ENCODE measurements at places on chromosomes 7 and 10.

DNA sequence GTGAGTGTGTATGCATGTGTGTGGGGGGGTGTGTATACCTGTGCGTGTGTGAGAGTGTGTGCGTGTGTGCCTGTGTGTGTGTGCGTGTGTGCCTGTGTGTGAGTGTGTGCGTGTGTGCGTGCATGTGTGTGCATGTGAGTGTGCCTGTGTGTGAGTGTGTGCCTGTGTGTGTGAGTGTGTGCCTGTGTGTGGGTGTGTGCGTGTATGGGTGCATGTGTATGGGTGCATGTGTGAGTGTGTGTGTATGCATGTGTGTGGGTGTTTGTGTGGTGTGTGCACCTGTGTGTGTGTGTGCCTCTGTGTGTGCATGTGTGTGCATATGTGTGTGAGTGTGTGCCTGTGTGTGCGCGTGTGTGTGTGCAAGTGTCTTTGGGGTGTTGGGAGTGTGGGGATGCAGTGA, 6.4 kb downstream of the ANTXRL start:
- no peak for DNase-seq

GRCh38 chr7:126185959-126186580, 1066.7 kb downstream of the GRM8 start:
- DNase-seq: no peak

GRCh38 chr7:28044825-28045224, 135.8 kb downstream of the JAZF1 start:
- DNase-seq: no peak

DNA sequence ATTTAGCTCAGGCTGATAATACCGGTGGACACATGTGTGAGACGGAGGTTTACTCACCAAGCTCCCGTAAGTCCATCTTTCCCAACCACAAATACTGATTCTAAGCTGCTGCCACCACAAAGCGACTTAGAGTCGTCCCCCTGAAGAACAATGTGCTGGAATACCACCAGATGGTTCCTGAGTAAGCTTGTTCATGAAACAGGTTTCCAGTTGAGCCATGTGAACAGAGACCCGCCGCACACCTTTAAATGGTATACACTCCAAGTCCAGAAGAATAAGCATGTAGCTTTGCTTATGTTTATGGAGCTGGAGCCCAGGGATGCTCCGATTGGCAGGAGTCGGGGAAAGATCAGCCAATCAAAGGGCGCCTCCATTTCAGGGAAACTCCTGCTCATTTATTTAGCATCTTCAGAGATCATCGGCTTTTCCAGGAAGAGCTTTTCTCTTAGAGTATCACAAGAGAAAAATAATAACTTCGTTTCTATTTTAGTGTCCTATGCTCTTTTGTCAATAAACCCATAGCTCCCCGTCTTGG, 261.6 kb upstream of the AOAH start:
- no peak for DNase-seq

DNA sequence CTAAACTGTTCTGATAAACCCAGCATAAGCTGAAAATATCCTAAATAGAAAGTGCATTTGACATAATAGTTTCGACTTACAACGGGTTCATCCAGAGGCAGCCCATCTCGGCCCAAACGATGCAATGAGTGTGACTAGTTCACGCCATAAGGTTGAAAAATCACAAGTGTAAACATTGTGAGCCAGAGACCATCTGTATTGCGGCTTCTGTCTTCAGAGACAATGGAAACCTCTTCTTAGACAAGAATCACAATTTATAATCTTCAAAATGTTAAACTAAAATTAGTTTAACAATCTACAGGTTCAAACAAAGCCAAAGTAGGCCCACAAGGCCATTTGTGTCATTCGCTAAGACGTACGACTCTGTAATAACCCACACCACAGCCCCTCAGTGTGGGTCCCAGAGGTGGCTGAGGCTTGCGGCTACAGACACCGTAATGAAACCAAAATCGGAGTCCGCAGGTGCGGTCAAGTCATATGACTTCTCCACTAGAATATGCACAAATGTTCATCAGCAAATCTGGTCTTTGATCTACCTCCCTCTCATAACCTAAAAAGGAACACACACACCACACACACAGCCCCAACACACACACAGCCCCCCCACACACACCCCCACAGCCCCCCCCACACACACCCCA, 81.8 kb downstream of the DIP2C start:
- no peak for DNase-seq

DNA sequence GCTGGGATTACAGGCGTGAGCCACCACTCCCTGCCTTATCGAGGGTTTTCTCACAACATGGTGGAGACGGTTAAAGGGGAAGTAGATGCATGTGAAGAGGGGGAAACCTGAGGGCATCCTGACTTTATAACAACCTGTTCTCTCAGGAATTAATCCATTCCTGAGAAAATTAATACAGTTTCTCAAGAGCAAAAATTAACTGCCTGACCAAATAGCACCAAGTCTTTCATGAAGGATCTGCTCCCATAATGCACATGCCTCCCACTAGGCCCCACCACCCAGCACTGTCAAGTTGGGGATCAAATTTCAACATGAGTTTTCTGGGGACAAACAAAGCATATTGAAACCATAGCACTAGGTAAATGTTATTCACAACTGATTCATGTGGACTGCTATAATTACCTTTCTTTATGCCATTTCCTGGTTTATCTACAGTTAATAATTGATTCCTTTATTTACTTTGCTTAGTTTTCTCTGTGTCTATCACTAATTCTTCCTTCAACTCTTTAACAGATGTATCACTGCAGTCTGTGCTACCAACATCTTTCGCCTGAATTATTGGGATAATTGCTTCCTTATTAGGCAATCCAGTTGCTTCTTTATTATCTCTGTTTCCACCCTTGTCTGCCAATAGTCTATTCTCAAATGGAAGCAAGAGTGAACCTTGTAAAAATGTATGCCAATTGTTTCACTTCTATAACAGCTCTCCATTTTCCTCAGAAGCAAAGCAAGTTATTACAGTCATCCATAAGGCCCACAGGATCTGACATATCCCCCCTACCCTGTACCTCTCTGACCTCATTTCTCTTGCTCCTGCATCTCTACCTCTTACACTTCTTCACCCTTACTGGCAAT, 12.9 kb upstream of the MICU1 start:
- no peak for DNase-seq

DNA sequence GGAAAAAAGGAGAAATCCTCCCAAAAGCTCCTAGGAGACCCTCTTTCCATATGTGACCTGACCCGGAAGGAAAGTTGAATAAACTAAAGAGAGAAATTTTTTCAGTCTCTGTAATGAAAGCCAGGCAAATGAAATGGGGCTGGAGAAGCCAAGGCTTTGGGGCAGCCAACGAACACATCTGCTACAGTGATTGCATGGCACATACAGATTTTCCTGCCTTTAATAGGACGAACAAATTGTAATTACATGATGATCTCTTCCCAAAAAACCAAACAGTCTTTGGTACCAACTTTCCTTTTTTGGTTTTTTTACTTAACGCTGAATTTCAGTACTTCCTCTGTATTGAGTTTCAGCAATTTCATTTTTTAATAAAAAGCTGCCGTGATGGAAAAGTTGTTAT, 23.5 kb upstream of the PTN start:
- no peak for DNase-seq

- DNase-seq: no peak
These were observed 208.2 kb downstream of the TFEC start for GRCh38 chr7:115822380-115822779.

GRCh38 chr7:140676306-140676705, 3.6 kb downstream of the ADCK2 start:
- DNase-seq: no peak

DNA sequence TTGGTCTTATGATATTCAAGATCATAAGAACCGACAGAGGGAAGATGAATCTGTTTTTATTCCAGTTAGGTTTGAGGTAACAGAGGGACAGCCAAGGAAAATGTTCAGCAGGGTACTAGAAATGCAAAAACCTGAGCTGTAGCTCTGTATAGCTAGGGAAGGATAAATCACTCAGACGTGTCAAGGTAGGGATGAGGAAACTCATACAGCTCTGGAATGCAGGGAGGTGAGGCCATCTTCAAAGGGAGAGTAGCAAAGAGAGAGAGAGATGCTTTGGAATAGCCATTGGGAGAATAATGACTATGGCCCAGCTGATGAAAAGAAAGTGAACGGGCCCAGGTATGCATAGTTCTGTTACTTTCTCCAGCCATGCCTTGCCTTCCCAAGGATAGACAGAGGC, 77.8 kb downstream of the PAX2 start:
- no peak for DNase-seq

- DNase-seq: no peak
These were observed 7.8 kb downstream of the NPS start for GRCh38 chr10:127556916-127557315.

GRCh38 chr7:44538093-44538797, 2.9 kb downstream of the NPC1L1 start:
- no peak for DNase-seq

DNA sequence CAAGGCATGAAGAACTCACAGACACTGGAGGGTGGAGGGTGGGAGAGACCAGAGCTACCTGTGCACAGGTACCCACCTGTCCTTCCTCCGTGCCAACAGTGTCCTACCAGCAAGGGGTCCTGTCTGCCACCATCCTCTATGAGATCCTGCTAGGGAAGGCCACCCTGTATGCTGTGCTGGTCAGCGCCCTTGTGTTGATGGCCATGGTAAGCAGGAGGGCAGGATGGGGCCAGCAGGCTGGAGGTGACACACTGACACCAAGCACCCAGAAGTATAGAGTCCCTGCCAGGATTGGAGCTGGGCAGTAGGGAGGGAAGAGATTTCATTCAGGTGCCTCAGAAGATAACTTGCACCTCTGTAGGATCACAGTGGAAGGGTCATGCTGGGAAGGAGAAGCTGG, 21.8 kb downstream of the PRSS2 start:
- DNase-seq: no peak

GRCh38 chr7:117401293-117402002, 25.8 kb downstream of the ASZ1 start:
- no peak for DNase-seq

DNA sequence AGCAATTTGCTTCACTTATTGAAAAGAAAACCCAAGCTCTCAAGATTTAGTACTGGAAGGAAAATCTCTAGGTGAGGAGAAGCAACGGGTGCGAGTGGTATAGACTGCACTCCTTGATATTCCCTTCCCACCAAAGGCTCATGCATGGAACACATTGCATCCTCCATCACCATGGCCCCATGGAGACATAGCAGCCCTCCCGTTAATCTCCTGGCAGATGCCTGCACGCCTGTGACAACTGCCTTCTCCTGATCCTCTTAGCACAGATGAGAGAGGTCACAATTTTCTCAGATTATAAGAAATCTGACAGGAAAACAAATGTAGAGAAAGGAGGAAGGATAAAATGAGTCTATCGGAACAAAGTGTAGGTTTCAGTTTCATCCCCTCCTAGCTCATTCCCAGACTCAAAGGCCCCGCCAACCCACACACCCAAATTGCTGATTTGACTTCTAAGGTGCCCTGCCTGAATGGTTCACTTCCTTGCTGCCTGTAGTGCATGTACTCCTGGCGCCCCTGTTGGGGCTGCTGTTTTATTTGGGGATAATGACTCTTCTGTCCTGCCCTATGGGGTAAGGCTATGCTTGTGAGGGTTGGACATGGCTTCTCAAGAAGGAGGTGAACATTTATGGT, 50.0 kb downstream of the PLXNA4 start:
- no peak for DNase-seq

GRCh38 chr10:16662923-16663322, 141.2 kb upstream of the C1QL3 start:
- no peak for DNase-seq

DNA sequence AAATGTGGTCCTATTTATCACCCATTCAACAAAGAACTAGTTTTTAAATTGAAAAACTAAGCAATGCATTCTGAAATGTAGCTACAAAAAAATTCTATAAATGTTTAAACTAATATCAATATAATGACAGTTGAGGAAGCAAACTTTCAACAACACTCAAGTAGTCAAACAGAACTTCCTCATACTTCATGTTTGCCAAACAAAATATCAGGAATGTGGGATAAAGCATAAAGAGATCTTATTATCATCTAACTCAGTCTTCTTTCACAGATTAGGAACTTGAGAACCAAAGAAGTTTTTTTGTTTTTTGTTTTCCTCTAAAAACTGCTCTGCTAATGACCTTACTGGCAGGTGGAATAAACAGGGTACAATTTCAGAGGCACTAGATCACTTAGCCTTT, 116.2 kb downstream of the JAZF1 start:
- DNase-seq: no peak

DNA sequence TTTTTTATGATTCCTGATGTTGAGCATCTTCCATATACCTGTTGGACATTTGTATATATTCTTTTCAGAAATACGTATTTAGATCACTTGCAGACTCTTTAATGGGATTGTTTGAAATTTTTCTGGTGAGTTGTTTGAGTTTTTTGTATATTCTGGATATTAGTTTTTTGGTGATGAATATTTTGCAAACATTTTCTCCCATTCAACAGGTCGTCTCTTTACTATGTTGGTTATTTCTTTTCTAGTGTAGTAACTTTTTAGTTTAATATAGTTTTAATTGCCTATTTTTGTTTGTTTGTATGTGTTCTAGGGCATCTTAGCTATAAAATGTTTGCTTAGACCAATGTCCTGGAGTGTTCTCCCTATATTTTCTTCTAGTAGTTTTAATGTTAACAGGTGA, 72.7 kb downstream of the ZWINT start:
- DNase-seq: no peak

DNA sequence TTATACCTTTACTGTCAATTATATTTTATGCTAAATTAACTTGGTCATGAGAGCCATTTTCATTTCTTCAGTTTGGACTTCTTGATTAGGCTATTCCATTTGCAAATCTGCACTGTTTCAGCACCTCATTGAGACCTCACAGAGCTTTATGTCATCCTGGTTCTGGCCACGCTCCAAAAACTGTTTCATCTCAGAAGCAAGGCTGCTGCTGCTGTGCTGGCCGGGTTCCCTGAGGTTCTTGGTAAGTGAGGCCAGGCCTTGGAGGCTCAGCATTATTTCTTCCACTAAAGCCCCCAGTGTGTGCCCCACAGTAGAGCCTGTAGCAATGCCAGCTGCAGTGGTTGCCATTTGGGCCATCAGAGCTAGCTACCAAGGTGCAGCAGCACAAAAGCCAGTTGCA, 7.8 kb upstream of the ZNF485 start:
- no peak for DNase-seq

DNA sequence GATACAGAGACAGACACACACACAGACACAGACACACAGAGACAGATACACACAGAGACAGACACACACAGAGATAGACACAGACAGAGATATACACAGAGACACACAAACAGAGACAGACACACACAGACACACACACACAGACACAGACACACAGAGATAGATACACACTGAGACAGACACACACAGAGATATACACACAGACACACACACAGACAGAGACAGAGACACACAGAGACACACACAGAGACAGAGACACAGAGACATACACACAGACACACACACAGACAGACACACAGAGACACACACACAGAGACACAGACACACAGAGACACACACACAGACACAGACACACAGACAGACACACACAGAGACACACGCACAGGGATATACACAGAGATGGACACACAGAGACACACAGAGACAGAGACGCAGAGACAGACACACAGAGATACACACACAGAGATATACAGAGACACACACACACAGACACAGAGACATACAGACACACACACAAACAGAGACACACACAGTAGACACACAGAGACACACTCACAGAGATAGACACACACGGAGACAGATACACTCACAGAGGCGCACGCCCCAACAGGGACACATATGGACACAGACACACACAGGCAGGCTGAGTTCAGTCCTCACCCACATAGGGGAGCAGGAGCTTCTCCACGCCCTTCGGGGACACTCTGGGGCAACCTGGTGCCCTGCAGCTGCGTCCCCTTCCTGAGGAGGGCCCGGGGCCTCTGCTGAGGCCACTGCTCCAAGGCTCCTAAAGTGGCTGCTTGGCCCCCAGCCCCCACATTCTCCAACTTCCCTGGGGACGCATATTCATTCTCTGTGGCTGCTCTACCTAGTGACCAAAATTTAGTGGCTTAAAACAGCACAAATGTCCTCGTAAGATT, 10.3 kb upstream of the PPP2R2D start:
- DNase-seq: no peak
